ENCODE measurements at places on chromosomes 7 and 10.

DNA sequence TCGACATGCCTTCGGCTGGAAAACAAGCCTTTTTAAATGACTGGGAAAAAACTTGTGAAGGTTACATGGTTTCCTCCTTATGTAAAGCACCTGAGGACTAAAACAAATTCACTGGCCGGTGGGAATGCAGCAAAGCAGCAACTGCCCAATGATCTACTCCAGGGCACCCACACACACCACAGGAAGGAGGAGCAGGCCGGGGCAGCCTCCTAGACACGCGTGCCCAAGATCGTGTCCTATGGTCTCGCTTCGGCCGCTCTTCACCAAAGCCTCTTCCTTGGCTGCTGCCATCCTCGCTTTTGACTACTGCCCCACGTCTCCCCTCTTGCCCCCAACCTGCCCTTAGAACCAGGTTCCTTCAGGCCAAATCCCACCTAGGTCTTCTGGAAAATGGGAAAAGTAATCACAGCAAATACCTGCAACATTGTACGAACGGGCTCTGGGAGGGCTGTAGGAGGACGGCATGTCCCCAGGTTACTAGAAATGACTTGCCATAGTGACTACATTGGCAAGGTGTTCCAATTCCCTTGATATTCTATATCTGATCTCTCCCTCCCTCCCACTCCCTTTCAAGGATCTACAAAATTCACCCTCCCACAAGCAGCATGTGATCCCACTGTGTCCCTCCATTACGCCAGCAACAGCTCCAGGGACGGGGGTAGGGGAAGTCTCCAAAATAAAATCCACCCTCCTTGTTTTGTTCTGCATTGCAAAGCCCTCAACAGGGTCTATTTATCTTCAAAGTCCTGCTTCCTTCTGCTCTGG, 84.9 kb downstream of the RNF216 start:
- ATAC-seq: no peak

DNA sequence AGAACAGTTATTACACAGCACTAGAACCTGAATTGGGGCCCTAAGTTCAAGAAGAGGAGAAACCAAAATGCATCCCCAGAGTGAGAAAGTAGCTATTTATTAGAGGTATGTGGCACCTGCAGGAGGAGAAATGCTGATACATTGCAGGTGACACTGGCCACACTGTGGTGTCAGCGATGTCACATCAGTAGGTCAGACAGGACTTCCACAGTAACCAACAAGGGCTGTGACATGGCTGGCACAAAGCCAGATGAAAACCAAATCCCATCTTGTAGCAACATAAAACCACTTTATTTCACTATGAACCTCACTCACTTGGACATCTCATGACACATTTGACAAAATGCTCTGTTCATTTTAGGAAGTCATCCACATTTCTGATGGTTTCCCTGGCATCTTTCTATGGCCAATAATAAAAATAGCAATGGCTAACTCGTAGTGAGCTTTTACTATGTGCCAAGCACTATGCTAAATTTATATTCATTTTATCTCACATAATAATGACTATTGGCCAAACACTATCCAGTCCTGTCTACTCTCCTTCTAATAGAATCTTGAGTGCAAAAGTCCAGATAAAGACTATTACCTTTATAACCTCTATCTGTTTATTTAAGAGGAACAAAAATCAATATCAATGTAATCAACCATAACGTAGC, 154.2 kb downstream of the TSPAN12 start:
- no peak for ATAC-seq

- no peak for ATAC-seq
Observed at GRCh38 chr7:53993224-53993623, 549.0 kb upstream of the VSTM2A start.

GRCh38 chr7:150322833-150323681, at the start of the genes ACTR3C and LRRC61:
Gene ACTR3C, minus strand, starts transcription at chr7:150323545. Its CDS starts 28,249 bp downstream, at chr7:150295296.
Gene LRRC61, plus strand, starts transcription at chr7:150323355. Its CDS starts 13,507 bp downstream, at chr7:150336862.
- peak; percentile 50 for ATAC-seq

- no peak for ATAC-seq
Observed at GRCh38 chr7:121167971-121168370, 160.8 kb upstream of the WNT16 start.

- ATAC-seq: no peak
Observed at GRCh38 chr7:80082213-80082612, 52.4 kb upstream of the GNAI1 start.

DNA sequence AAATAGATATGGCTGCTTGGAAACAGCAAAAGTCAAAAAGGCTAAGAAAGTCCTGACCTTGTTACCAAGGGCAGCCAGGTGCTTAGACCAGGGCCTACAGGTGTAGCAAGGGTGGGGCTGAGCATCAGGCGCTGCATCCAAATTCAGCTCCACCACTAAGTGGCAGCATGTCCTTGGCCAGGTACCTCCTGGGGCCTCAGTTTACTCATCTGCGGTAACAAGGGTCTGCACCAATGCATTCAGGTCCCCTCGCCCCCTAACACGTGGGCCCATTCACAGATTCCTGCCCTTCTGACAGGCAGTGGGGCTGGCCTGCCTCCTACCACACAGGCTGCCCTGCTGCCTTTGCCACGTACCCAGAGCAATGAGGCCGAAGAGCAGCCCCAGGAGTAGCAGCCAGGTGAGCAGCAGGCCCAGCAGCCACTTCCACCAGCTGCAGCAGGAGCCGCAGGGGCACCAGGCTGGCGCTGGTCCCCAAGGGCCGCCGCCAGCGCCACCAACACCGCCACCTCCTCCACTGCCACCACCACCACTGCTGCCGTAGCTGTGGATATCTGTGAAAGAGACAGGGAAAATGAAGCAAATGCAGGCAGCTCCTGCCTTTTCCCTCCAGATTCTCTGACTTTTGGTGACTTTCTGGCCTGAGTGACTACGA, 28.9 kb downstream of the COL17A1 start:
- no peak for ATAC-seq

DNA sequence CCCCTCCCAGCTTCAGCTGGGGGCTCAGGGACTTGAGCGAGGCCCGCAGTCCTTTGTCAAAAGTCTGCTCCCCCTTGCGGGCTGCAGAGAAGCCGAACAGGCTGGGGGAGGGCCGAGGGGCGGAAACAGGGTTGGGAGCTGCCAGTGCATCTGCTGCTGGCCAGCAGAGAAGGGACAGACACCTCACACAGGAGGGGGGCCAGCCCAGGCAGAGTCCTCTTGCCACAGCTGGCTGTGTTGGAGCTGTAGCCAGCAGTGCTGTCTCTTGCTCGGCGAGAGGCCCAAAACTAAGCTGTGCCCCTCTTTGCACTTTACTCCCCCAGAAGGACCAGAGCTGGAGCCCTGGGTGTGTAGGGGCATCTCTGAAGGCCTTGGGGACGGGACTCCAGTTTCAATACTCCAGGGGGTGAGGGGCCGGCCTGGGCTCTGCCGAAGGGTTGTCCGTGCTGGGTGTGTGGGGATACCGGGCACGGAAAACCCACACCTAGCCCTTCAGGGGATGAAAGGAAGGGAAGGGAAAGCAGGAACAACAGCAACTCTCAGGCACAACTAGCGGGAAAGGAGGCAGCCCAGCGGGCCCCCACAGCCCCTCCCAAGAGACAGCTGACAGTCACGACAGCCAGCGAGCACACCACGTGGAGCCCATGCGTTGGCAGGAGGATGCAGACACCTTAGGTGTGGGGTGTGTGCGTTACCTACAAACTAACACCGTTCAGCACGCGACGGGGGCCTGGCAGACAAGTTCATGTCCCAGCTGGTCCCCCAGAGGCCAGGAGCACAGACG, 17.8 kb downstream of the YKT6 start:
- ATAC-seq: no peak

- ATAC-seq: no peak
Observed at GRCh38 chr10:110176141-110177030, 31.0 kb upstream of the MXI1 start.

GRCh38 chr10:11180228-11180627, 162.6 kb downstream of the CELF2 start:
- peak; percentile 45 for ATAC-seq

DNA sequence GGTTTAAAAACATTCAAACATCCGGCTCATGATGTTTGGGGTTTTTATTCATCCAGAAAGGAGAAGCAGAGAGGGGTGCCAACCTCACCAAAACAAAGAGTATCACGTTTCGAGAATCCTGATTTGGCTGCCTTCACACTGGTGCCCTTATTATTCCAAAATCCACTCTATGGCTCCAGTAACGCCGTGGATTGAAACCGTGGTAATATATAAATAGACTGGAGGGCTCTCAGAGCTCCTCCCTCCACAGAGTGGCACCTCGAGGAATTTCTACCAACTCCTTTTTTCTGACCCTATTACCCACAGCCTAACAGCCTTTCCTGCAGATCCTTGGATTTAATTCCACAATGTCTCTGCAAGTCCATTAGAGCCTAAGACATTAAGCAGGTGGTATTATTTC, 353.6 kb downstream of the CRPPA start:
- no peak for ATAC-seq

DNA sequence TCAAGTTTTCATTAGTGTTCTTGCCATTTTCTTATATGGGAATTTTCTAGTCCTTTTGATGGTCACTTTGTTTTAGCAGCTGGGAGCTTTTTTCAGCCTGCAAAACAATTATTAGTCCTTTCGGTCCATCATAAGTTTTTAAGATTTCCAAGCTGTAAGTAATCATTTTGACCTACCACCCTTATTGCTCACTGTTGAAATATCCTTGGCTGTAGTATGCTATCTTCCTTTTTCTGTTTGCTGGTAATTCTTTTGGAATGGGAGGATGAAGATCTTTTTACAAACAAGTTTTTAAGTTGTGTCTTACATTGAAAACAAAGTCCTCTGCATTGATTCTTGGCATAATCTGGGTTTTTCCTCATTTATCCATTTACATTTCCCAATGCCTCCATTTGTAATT, 24.0 kb downstream of the BZW2 start:
- ATAC-seq: no peak

- no peak for ATAC-seq
Observed at GRCh38 chr7:123099712-123100111, 100.1 kb downstream of the SLC13A1 start.

GRCh38 chr7:5678295-5679047, 103.0 kb downstream of the RNF216 start:
- ATAC-seq: no peak

DNA sequence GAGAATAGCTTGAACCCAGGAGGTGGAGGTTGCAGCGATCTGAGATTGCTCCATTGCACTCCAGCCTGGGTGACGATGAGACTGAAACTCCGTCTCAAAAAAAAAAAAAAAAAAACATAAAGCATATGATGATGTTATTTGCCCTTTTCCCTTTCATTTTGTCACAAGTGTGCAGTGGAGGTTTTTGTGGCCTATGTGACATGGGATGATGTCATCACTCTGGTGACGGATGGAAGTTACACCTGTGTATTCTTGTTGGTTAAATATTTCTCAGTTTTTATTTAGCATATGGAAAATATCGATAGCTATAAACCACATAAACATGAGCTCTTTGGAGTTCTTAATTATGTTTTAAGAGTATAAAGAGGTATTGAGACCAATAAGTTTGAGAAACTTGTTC, 71.8 kb upstream of the EMX2 start:
- no peak for ATAC-seq

DNA sequence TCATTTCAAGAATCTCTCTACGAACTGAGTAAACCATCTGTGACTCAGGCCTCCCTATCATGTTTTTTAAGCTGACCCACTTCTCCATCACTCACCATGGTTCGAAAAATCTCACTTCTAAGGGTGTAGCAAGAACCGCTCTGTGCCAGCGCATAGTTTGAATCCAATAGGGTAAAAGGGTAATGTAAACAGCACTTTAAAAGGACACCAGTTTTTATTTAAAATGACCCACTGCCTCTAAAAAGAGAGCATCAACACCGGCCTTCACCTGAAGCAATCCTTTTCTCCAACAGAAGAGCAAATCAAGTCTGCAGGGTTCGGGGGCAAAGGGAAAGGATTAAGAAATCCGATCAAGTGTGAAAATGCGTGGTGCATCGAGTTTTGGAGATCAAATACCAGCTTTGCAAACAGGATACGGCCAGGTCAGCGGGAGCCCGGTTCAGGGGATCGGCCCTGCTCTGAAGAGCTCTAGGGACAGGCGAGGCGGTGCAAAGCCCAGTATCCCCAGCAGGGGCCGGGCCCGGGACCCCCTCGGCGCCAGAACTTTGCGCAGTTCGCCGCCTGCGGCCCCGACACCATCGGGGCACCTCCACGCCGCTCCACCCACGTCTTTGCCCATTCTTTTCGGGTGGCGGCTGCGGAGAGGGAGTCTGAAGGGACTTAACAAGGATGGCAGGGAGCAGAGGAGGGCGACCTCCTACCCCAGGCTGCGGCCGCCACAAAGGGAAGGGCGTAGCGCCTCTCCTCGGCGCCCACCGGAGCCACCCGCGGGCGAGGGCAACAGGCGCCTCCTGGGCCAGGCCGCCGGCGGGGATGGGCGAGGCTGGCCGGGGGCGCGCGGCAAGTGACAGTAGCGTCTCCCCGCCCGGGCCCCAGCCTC, 842 bp downstream of the NMT2 start:
- ATAC-seq: peak; percentile 75

DNA sequence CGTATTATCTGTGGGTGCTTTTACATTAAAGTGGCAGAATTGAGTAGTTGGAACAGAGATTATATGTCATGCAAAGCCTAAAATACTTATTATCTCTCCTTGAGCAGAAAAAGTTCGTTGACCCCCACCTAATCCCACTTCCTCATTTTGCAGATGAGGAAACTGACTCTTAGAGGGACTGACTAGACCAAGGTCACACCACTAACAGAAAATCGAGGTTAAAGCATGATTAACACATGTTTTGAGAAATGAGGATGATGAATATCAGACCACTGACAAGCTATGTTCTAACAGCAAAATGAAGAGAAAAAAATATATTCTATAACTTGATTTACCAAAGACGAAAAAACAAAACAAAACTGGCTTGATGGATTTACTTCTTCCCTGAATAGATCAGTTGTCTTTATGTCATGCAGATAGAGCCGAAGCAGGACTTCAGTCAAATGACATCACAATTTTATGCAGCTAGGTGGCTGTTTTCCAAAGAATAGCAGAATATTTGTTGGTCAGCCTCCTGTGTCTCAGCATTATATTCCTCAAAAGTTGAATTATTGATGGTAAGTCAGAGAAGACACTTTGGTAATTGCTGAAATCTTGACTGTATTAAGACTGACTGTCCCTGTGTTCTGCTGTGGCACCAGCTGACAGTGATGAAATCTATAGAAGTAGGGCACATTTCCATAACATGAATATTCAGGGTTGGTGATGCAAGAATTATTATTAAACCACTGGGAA, 24.2 kb upstream of the SMIM30 start:
- no peak for ATAC-seq

DNA sequence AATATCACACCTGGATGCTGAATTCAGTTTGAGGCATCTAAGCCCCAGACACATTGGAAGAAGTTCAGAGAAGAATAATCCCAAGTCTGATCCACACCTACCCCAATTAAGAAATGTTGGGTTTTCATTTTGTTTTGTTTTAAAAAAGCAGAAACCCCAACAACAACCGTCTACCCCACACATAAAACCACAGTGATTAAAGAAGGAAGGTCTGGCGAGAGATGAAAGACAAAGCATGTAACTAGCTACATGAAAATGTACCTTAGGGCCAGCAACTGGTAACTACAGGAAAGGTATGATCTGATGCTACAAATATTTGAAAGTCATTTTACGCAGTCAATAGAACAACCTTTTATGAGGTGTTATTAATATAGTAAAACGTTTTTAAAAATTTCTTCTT, 1112.3 kb downstream of the GATA3 start:
- ATAC-seq: no peak
